CD4-positive, alpha-beta T cell treated with Interleukin-4 for 4 hours (primary cell): ENCODE measurements at places on chromosomes 5 and 9.

DNA sequence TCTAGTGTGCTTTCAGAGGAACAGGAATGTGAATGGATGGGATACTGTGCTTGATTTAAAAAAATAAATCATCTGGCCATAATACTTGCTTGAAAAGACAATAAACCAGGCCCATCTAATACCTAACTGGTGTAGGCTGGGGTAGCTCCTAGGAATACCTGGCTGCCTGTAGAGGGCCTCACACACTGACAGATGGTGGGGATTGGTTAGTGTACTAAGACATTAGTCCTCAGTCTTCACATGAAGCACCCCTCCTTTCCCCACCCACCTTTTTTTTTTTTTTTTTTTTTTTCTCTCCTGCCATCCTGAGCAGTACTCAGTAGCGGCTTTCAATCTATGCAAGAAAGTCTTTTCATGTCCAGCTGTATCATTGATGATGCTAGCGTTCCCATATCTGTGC lies 130.5 kb downstream of the ADGRV1 start:
- no peak for DNase-seq

DNA sequence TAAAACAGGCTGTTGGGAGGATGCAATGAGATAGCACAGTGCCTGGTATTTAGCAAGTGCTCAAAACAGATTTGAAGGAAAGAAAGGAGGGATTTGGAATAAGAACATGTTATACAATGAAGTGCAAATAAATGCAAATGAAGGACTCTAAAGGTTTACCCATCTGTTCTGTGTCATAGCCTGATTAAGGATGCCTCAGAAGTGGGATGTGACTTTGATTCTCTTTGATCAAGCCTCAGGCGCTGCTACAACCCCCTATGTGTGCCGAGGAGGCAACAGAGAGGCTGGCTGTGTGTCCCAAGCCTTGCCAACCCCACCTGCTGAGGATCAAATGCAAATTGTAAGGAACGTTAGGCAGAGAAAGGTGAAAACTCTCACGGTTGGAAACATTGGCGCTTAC lies 27.2 kb downstream of the GGTA1 start:
- no peak for DNase-seq

DNA sequence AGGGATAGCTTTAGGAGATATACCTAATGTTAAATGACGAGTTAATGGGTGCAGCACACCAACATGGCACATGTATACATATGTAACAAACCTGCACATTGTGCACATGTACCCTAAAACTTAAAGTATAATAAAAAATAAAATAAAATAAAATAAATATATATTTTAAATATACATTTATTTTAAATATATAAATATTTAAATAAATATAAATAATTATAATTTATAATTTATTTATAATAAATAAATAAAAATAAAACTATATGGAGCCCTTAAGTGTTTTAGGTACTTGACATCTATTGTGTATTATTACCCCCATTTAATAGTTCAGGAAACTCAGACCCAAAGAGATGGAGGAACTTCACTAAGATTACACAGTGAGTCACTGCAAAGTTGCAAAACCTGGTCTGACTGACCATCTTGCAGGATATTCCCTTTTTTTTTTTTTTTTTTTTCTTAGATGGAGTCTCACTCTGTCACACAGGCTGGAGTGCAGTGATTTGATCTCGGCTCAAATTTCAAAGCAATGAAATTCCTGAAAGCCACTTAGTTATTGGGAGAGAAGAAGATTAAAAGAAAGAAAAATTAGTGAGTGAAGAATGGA lies 5.8 kb upstream of the C5orf52 start:
- DNase-seq, result no peak

DNA sequence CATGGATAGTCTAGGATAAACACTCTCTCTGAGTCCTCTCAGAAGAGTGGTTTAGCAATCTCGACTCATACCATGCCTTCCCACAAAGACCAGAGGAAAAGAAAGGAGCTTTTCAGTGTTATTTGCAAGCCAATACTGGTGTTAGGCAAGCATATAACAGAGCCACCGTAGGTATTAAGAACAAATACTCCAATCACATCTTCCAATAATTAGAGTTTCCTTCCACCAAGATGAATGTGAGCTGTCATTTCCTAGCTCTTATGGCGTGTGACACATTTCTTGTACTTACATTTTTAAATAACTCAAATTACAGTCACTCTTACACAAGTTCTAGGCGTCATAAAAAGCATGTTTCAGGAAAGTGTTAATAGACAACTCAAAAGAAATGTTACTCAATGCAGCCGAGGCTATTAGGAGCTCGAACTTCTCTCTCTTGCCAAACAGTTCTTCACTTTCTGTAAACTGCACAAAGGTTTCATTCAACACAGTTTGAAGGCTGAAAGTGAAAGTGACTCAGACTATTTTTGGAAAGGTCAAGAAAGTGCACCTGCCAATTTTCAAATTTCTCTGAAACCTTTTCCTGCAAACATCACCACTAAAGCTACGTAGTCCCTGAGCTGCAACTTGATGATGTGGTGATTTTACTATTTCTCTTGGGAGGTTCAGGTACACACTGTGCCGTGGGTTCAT lies 153.8 kb downstream of the AUH start:
- peak; percentile 45 for DNase-seq

GRCh38 chr9:7828334-7828733 lies 28.8 kb upstream of the DMAC1 start:
- DNase-seq, result no peak

- DNase-seq, result no peak
Observed at GRCh38 chr9:136090768-136091581, 4.1 kb downstream of the NACC2 start.

- DNase-seq, result no peak
Observed at GRCh38 chr5:34026089-34026761, 16.8 kb downstream of the C1QTNF3 start.

DNA sequence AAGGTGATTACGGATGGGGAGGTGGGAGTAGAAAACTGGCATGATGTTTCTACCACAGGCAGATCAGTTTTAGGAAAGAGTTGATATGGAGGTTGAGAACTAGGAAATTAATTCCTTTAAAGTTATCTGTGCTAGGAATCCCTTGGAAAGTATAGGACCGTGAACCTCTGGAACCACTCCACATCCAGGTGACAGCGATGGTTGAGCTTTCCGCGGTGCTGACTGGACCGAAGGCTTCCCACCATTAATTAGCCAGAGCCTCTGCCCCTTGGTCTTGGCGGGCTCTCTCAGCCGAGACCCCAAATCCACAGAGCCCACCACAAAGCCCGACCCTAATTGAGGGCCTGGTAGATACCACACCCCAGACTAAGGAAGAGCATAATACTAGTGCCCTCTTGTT lies 147.3 kb downstream of the MELK start:
- DNase-seq, result no peak

GRCh38 chr5:160507221-160507721 lies 85.6 kb downstream of the PTTG1 start:
- peak; percentile 48 for DNase-seq

GRCh38 chr5:61081741-61082140 lies 80.5 kb downstream of the SMIM15 start:
- DNase-seq, result no peak

DNA sequence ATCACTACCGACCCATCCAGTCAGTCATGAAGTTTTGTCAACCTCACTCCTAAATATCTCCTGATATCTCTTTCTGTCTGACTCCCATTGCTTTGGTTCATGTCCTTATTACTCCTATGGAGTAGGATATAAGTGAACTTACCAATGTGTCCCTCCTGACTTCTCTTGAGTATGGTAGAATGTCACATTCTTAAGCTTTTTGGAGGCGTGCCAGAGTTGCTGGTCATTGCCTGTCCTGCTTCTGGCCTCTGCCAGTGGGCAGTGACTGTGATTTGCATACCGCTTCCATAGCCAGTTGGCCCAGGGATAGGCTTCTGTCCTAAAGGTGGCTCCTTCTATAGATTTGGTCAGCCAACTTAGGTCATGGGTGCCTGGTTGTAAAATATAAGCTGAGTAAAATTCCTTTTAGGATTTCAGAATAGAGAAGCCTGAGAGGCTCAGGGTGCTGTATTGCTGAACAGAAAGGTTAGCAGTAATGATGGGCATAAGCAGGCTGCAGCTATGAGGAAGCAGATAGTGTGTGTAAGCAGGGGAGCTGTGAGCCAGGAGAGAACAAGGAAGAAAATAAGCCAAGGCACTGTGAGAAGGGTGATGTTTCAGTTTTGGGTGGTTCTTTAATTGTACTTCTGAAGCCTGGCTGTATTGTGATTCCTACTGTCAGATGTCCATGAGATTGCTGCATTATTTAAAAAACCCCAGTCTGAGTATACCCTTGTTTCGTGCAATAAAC lies 16.1 kb upstream of the MARCHF3 start:
- DNase-seq, result no peak

GRCh38 chr9:82183181-82183860 lies 194.7 kb downstream of the SPATA31D1 start:
- no peak for DNase-seq

GRCh38 chr5:176776916-176777315 lies 33.4 kb upstream of the UNC5A start:
- no peak for DNase-seq

DNA sequence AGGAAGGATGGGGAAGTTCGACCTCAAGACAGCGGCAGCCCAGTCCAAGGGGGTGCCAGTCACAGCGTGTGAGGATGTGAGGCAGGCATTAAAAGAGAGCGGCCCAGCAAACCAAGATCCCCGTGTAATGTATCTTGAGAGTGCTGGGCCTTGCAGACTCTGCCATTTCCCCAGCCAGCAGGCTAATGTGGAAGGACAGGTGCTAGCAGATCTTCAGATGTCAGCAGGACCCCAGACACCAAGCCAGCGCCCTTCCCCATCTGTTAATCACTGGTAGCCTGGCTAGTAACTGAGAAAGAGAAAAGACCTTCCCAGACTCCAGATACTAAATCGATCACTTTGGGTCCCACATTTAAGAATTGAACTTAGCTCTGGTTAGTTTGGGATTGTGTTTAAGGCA lies 62.2 kb downstream of the NTRK2 start:
- DNase-seq, result no peak

- DNase-seq, result no peak
Observed at GRCh38 chr5:98268162-98268860, 505.2 kb upstream of the RGMB start.

DNA sequence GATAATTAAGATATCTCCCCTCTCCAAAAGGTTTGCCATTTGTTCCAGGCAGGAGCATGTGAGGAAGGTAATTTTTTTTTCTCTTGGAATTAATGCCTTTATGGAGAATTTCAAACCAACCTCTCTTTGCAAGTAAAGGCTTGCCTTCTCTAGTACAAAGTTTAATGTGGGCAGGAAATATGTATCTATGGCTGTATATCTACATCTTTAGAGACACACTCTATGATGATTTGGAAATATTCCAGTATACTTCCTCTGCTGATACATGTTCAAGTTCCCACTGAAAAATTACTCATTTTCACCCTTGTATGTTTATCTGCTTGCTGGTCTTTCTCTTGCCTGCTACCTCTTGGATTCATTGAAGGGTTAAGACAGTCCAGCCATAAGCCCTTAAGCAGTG lies 83.5 kb upstream of the SEMA6A start:
- no peak for DNase-seq

DNA sequence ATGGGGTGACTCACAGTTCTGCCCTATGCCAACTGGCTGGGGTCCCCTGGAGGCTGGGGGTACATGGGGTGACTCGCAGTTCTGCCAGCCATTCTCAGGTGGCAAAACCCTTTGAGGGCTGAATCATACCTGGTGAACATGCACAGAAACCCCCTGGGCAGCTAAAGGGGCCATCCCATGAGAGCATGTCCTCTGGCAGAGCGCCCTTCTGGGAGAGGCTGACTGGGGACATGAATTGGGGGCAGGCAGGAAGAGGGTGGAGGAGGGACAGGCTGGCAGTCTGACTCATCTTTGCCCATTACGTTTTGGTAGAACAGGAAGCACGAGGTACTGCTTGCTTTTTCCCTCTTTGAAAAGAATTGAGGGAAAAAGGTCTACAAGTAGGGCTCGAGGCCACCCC lies 16.7 kb downstream of the TRAF1 start:
- peak; percentile 86 for DNase-seq

DNA sequence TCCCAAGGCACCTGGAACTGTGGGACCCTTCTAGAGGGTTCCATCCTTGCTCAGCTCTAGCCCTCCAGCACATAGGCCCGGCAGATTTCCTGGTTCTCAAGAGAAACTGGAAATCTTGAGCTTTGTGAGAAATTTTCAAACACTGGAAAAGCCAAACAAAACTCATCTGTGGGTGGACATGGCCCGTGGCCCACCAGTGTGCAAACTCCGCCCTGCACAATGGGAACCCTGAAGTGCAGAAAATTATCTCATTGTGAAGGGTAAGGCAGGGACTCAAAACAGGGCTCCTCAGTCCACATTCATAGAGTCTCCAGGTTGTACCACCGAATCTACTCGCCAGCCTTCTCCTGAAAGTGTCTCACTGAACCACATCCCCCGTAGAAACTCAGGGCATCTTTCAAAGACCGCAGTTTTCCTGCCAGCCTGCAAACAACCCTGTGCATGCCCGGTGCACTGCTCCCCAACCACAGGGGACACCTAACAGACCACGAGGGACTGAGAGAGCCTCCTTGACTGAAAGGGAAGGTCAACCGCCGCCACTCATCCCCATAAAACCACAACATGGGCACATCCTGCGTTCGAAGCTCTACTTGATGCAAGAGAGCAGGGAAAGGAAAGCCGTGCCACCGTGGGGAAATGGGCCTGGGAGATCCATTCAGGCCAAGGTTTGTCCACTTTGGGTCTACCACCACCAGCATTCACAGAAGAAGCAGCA lies 18.1 kb downstream of the ADAMTS2 start:
- no peak for DNase-seq

DNA sequence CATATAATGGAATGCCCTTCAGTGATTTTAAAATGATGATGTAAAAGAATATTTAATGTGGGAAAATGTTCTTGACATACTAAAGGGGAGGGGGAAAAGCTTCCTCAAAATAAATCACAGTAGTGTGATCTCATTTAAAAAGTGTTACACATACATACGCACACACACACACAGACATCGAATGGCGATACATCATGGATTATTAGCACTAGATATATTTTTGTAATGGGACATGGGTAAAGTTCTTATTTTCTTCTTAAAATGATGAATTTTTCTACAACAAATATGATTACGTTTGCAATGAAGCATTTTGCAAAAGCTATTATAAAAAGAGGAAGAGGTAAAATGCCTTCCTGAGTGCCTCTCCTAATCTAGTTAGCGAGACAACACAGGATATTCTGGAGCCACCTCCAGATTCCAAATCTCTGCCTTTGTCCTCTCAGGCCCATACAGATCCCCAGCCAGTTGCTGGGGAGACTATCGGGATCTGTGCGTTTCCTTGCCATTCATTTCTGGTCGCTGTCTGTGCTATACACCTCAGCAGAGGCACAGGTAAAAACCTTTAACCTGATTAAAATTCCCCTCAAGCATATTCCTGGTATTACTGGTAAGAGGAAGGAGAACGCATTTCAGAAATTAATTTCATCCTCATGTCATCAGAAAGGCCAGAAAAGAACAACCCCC lies 69.6 kb downstream of the SLC28A3 start:
- DNase-seq, result no peak
